ENCODE measurements at places on chromosomes 4 and X.

- DNase-seq: no peak
Observed at GRCh38 chrX:144730471-144730870, 516.8 kb upstream of the SPANXN1 start.

- no peak for DNase-seq
Observed at GRCh38 chr4:159075531-159075932, 27.3 kb upstream of the RAPGEF2 start.

DNA sequence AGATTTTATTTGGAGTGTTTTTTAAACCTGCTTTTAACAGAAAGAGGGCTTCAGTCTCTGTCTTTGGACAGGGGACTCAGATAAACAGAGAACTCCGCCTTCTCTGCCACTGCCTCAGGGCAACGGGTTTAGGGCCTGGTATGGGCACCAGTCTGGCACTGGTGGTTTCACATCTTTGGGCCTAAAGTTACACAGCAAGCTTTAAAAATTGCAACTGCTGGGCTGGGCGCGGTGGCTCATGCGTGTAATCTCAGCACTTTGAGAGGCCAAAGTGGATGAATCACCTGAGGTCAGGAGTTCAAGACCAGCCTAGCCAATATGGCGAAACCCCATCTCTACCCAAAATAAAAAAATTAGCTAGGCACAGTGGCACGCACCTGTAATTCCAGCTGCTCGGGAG lies 10.3 kb upstream of the NAT8L start:
- DNase-seq: no peak

- no peak for DNase-seq
Observed at GRCh38 chr4:143307531-143307930, 29.1 kb upstream of the GAB1 start.

DNA sequence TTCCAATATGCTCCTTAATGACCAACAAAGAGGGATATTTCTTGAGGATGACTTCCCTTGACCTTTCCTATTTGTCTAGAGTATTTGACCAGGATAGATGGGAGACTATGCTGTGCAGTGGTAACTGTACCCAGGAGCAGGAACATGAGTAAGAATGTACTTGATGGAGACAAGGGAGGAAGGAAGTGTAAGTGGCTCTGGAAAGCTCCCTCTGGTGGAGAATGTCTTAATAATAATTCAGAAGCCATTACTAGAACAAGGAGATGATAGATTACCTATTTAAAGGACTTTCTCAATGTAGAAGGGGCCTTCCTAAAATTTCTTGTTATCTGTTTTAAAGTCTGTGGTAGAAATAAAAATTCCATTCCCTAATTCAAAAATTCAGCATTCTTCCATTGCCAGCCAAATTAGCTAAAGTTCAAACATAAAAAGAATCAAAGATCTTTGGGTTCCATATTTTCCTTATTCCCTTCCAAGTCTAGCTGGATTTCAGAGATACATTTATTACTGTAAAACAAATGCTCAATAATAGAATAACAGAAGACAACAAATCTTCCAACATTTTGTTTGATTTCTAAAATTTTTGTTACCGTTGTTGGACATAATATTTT lies 83.8 kb downstream of the GRID2 start:
- no peak for DNase-seq

GRCh38 chr4:844752-845232 lies 18.9 kb upstream of the CPLX1 start:
- no peak for DNase-seq

DNA sequence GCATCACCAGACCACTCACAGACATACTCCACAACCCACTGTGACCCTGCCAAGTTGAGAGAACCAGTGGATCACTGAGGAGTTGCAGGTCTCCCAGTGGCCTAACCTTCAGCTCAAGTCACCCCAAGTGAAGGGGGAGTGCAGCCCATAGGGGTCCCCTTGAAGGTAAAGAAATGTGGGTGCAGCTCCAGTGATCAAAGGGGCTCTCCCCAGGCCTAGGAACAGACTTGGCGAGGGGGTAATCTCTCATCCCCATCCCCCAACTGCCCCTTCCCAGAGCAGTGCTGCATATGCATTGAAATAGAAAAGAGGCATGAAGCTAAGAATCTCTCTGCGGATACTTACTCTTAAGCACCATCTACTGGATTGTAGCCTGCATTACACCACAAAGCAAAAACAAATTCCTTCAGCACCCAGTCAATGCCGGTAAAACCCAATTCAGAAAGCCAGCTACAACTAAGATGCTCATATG lies 27.0 kb downstream of the MAGEE1 start:
- no peak for DNase-seq

- no peak for DNase-seq
Observed at GRCh38 chr4:13527981-13528820, 16.1 kb downstream of the NKX3-2 start.

- DNase-seq: no peak
Observed at GRCh38 chr4:31964685-31965084, 1244.5 kb downstream of the PCDH7 start.

GRCh38 chrX:1334854-1335253 lies 1.7 kb upstream of the IL3RA start:
- DNase-seq: no peak

DNA sequence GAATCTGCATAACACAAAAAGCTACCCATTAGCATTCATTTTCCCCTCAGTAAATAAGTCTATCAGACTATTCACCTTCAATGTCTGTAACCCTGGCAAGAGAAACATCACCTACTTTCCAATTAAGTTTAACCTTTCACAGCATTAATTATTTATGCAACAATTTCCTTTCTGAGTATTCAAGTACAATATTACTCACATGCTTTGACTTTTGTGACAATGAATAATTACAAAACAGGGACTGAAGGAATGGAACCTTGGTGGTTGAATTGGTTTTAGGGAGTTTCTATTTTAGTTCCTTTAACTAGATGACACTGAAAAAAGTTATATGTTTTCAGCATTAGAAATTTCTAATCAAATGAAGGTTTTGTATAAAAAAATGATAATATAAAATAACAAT lies 932.3 kb upstream of the EPHA5 start:
- no peak for DNase-seq

DNA sequence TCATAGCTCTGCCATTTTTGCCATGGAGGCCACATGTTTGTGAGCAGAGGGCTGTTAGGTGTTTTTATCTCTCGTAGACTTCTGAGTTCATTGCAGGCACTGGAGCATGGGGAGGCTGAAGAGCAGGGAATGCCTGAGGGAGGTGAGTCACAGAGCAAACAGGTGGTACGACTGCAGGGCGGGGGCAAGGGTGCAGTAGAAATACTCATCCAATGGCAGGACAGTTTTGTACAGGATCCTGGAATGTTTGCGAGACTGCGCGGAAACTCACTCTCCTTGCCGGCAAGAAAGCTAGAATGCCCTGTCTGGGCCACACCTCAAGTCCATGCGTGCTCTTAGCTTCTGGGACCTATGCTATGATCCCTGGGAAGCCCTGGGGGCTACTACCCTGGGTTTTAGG lies 20.0 kb upstream of the VCX2 start:
- no peak for DNase-seq

DNA sequence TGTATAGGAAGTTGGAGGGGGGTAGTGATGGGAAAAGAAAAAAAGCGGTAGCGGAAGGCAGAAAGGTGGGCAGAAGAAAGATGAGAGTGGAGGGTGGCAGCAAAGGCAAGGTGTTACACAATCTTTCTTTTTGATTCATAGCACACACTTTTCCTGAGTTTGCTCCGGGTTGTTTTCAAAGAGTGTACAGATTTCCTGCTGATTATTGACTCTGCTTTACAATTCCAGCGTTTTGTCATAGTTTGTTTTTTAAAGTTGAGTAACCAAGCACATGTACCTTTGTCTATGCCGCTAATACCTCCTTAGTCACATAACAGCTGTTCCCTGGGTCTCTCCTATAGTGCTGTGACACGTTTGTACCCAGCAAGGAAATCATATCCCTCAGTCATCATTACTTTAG lies 50.3 kb downstream of the AGA start:
- DNase-seq: no peak

GRCh38 chr4:18676526-18676915 lies 655.0 kb upstream of the LCORL start:
- no peak for DNase-seq

GRCh38 chr4:88859191-88859812 lies 161.7 kb upstream of the NAP1L5 start:
- no peak for DNase-seq

GRCh38 chr4:176137631-176138030 lies 57.8 kb downstream of the SPATA4 start:
- DNase-seq: no peak

DNA sequence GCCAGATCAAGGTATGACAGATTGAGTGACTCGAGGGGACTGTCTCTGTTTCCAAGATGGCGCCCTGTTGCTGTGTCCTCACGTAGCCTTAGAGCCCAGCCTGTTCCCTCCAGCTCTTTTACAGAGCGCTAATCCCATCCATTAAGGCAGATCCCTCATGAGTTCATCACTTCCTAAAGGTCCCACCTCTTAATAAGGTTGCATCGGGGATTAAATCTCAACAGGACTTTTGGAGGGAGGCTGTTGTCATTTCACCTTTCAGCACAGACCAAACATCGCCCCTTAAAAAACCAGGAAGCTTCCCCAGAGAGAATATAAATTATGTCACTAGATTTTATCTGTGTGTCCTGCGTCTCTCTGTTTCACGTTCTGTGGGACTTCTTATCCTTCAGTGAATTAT lies 32.6 kb upstream of the DHRSX start:
- DNase-seq: no peak

DNA sequence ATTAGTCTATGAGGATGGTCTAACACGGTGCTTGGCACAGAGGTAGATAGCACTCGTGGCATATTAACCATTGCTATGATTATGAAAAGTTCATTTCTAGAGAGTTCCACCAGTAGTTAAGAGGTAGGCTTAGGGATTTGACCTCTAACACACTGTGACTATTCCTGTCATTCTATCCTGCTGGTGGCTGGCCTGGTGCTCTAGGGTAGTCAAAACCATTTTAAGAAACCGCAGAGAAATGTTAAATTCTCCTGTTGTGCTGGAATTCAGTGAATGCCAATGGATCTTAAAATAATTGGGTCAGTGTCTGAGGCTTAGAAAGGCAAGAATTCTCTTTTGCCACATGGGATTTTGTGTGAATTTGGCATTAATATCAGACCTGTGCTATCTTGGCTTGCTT lies 53.9 kb downstream of the VGLL1 start:
- no peak for DNase-seq

GRCh38 chrX:13897566-13897965 lies 80.7 kb upstream of the GPM6B start:
- DNase-seq: no peak

DNA sequence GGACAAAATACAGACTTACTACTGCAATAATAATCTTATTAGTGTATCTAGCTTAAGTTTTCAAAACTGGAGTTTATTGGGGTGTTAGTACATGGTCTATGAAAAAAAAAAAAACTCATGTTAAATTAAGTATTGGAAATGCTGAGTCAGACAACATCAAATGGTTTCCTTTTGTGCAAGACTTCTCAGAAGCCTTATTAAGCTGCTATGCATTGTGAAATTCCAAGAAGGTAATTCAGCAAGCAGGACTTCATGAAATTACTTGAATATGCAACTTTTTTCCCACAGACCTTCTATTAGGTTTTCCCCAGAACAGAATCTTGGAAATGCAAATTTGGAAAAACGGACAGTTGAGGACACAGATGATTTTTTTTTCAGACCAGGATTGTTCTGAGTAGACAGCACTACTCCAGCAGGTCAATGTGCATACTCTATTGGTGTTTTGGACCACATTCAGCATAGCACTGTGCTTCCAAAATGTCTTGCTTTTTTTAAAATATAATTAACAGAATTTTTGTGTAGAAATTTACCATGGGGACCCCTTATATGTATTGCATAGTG lies 568.8 kb upstream of the TENM3 start:
- no peak for DNase-seq

GRCh38 chr4:14022456-14022855 lies 394.9 kb upstream of the BOD1L1 start:
- no peak for DNase-seq

- DNase-seq: peak; percentile 61
Observed at GRCh38 chr4:42655921-42656678, 805 bp downstream of the ATP8A1 start.

DNA sequence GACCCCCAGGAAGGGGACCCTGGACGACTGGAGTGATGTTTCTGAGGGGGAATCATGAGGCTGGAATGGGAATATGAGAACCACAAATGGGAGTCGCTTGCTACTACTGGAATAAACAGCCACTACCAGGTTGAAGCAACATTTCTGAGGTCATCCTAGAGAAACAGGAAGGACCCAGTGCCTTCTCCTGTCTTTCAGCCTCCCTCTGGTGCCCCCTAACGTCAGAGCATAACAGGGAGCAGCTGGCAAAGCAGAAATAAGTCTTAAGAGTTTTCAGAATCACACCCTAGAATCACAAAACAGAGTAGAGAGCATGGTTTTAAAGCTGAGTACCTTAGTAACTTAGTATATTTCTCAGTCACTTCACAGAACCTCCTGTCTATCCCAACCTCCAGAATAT lies 347.8 kb upstream of the PITX2 start:
- peak; percentile 8 for DNase-seq

- DNase-seq: no peak
Observed at GRCh38 chr4:14254926-14255325, 627.4 kb upstream of the BOD1L1 start.

GRCh38 chr4:168631241-168632162 lies 134.7 kb downstream of the PALLD start:
- DNase-seq: peak; percentile 32

- no peak for DNase-seq
Observed at GRCh38 chr4:172095161-172095560, 282.0 kb downstream of the GALNTL6 start.

DNA sequence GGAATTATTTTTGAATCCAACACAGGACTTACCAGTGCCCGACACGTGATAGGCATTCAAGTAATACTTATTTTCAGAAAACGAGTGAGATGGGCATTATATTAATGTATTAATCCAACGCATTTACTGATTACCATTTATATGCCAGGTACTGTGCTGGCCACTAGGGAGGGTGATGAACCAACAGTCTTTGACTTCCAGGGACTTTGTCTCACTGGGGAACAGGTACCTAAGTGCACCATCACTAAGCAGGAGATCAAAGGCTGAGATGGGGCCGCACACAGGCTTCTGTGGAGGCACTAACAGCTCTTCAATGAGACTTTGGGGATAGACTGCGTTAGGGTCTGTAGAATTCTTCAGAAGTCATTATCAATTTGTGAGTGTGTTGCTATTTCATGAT lies 5.7 kb upstream of the TADA2B start:
- DNase-seq: no peak

GRCh38 chrX:71081330-71082123 lies 13.4 kb upstream of the SNX12 start:
- no peak for DNase-seq

GRCh38 chrX:103776546-103776945 lies at the start of gene PLP1:
Gene PLP1 (plus strand): TSS chrX:103776840. CDS start chrX:103776996, 156 bp downstream.
- no peak for DNase-seq

- no peak for DNase-seq
Observed at GRCh38 chr4:6116696-6117285, 83.6 kb downstream of the JAKMIP1 start.

DNA sequence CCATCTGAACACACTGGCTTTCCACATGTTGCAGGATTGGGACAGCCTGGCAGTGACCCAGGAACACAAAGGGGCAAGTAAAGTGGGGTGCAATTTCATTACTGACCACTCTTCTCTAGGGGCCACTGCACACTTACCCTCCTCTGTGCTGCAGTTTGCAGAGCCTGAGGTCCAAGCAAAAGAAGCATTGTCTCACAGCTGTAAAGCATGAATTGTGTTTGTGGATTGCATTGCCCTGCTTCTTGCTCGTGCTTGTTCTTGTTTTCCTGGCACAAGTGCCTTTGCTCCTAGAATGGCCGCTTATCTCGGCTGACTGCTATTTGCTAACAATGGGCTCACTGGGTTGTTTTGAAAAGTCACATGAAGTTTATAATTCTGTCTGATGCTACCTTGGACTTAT lies 209.1 kb upstream of the JADE1 start:
- no peak for DNase-seq

- DNase-seq: no peak
Observed at GRCh38 chrX:46750889-46751288, 8.0 kb downstream of the SLC9A7 start.

Data from stimulated activated naive CD8-positive, alpha-beta T cell treated with anti-CD3 and anti-CD28 coated beads, Interleukin-15, Interleukin-2, amounts not matched to agents 100 U/mL and 50 U/mL, for 24 hours (primary cell).